ENCODE measurements at places on chromosomes 3 and 15.

DNA sequence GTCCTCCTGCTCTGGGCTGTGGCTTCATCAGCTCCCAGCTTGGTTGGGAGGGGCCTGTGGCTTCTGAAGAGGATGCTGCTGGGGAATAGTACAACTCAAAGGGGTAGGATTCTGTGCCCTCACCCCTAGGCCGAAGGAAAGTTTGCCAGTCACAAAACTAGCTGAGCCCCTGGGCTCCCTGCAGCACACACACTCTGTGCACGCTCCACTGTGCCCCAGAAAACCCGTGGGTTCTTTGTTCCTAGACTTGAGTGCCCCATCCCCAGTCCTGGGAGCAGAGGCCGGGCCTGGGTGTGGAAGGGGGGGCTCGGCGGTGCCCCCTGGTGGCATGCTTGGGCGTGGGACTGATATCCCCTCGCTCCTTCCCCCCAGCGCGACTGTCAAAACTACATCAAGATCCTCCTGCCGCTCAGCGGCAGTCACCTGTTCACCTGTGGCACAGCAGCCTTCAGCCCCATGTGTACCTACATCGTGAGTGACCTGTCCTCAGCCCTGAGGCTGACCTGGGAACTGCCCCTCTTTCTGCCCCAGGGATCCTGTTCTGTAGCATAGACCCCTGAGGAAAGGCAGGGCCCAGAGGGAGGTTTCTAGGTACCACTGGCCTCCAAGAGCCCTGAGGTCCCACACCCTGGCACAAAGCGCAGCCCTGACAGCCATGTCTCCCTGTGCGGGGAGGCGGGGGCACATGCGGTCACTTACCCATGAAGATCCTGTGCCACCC, 14.2 kb downstream of the CIB1 start:
- peak; percentile 71 for DNase-seq

DNA sequence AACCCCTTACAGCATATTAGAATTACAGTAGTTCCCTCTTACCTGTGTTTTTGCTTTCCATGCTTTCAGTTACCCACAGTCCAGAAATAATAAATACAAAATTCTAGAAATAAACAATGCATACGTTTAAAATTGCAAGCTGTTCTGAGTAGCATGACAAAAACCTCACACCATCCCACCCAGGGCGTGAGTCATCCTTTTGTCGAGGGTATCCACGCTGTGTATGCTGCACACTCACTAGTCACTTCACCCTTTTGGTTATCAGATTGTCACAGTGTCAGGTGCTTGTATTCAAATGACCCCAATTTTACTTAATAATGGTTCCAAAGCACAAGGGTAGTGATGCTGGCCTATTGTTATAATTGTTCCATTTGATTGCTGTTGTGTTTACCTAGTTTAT, 72.5 kb upstream of the P3H2 start:
- no peak for DNase-seq

DNA sequence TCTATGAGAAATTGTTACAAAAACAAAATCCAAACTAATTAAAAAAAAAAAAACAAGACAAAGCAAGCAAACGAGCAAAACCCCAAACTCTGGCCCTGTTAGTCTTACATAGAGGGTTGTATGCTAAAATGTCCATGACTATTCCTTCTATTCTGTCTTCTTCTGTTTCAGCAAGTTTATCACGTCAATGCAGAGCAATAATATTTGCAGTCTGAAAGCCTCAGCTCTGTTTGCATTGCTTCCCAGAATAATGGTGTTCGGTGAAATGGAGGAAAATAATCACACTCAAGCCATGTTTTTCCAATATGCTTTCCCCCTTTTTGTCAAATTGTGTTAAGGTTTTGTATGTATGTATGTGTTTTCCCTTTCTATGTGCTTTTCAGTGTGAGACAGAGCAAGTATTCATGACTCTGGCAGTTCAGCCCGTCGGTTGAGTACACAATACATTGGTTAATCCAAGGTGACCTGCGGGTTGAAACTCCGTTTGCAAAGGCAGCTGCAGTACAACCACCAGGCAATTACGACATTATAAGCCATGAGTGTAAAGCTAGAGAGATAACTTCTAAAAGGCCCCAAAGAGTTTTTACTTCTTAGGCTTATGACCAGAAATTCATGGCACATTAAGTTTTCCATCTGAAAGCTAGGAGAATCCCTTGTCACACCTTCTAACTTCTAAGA, 34.9 kb upstream of the MAGI1 start:
- DNase-seq: no peak

GRCh38 chr3:125401402-125401801, 26.3 kb upstream of the ZNF148 start:
- no peak for DNase-seq

DNA sequence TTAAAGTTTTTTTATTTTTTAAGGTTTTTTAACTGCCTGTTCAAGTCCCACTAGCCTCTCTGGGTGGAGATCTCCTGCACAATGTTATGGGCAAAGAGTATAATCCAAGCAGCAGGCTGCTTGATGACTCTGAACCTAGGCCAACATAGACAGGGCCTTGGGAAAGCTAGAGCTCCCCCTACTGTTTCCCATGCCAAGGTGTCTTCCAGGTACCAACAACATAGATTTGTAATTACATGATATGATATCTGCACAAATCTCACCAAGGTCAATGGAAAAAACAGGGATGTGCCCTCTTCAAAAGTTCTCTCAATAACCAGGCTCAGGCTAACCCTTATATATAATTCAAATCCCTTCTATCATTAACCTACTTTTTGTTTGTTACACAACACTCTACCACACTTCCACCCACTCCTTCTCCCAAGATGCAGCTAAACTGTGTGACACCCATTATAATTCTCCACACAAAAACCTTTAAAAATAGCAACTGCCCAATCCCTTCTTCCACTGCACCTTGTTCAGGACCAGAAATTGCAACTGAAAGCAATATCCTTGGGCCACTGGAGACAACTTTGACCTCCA, 43.8 kb downstream of the RBM15B start:
- DNase-seq: peak; percentile 55

GRCh38 chr3:168620854-168621253, 525.1 kb upstream of the GOLIM4 start:
- DNase-seq: peak; percentile 5

- no peak for DNase-seq
Measured at GRCh38 chr3:182710557-182711157, 82.6 kb upstream of the ATP11B start.

GRCh38 chr15:100330629-100331215, 11.1 kb downstream of the ADAMTS17 start:
- DNase-seq: no peak

DNA sequence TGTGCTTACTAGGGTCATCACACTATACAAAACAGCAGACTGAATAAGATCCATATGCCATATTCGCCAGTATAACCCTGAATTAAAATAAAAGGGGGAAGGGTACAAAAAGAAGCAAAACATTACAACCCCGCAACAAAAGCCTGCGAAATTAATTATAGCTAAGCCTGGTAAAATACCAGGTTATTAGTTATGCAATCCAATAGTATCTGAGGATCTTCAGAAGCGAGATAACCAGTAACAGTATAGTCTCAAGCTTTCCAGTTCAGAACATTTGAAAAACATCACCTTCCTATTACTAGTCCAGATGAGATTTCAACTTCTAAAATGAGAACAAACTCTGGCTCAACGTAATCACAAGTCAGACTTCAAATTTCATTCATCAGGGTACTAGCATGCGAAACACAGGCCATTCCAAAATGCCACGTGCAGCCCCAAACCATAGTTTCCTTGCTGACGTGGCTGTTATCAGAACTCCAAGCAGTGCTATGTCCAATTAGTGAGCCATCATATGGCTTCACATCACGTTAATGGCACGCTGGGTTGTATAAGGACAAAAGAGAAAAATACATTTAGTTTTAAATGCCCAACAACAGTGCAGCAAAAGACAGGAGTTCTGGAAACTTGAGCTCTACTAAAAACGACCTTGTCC, 1.1 kb downstream of the SSR3 start:
- peak; percentile 29 for DNase-seq

- no peak for DNase-seq
Measured at GRCh38 chr3:158205994-158206393, 96.1 kb downstream of the RSRC1 start.

DNA sequence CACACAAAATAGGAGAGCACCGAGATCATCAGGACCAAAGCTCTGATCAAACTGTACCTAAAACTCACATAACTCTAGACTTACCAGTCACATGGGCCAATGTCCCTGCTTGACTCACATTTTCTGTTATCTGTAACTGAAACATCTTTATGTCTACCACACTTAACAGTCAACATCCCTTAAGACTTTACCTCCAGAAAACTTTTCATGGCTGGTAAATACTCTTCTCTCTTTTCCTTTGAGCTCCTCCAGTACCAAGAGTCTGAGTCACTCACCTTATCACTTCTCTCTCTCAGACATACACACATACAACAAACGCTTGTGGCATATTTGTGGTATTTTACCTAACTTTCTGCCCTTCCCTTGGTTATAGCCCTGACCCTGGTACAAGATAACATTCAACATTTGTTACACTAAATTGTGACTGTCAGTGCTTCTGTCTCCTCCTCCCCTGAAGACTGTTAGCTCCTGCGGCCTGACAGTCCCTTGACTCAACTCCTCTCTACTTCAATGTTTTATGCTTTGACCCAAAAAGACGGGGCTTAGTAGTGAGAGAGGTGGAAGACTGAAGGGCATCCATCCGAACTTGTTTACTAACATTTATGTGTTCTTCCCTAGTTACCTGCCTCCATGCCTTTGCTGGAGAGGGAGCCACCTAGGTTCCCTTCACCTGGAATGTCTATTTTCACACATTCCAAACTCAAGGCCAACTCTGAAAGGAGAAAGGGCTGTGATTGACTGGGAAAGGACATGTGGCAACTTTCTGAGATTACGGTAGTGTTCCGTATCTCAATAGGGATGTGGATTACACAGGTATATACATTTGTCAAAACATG, 3.7 kb upstream of the EFHB start:
- peak; percentile 22 for DNase-seq

DNA sequence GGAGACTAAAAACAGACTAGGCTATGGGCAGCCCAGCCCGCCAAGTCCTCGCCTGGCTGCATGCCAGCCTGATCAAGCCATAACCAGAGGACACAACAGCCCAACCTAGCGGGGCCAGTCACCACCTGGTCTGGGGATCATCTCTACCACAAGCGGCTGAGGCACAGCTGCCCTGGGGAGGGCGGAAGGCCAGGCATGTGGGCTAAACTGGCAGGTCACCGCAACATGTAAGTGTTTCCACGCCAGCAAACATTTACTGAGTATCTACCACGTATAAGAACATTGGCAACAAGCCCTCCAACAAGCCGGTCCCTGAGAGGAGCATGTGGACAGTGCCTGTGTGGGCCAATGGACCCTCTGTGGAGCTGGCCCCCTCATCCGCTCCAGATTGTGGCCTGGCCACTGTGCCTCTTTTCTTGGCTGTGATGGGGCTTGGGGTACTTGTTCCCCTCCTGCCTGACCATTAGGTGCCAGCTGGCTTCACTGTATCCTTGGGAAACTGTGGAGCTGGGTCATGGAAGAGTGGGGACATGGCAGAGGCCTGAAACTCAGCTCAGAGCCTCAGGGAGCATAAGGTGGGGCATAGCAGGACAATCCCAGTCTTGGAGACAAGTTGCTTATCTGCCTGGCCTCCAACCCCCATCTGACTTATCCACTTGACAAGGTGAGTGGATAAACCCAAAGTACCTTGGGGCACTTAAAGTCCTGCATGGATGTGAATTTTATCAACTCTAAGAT, 9.0 kb downstream of the UBXN7 start:
- no peak for DNase-seq

DNA sequence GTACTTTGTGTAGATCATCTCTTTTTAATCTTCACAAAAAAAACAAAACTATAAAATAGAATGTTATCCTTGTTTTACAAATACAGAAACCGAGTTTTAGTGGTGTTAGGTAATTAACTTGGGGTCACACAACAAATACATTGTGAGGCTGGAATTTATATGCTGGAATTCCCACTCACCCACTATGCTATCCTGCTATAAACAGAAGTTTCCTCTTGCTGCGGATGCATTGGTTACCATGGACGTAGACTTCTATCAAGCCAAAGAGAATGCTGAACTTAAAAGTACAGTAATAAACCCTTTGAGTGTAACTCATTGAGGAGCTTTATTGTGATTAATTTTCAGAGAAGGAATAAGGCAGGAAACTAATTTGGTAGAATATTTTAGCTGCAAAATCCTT, 9.2 kb downstream of the SNAP23 start:
- DNase-seq: no peak

DNA sequence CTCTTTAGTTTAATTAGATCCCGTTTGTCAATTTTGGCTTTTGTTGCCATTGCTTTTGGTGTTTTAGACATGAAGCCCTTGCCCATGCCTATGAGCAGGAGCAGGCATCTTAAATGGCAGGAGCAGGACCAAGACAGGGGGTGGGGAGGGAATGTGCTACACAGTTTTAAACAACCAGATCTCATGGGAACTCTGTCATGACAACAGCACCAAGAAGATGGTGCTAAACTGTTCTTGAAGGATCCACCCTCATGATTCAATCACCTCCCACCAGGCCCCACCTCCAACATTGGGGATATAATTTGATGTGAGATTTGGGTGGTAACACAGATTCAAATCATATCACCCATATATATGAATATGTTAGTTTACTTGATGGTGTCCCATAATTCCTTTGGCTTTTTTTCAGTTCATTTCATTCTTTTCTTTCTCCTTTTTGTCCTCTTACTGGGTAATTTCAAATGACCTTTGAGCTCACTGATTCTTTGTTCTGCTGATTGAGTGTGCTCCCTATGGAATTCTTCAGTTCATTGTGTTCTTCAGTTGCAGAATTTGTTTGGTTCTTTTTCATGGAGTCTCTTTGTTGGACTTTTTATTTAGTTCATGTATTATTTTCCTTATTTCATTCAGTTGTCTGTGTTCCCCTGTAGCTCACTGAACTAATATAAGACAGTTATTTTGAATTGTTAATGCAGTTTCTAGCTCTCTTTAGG, 62.6 kb downstream of the DOCK3 start:
- DNase-seq: no peak

- DNase-seq: no peak
Measured at GRCh38 chr3:190077395-190078045, 43.2 kb downstream of the P3H2 start.

DNA sequence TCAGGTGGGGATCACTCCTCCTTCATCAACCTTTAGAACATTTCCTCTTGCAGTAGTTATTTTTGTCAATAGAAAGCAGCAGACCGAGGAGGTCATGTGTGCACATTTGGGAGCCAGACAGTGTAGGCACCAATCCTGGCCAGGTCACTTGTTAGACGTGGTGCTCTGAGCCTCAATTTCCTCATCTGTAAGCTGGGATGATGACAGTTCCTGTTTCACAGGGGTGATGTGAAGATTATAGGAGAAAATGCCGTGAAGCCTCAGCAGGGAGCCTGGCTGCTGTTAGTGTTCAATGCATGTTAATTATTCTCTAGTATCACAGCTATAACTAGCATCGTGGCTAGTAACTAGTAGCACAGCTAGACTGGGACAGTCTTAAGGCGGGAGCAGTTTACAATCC, 64.7 kb downstream of the ATP2B2 start:
- no peak for DNase-seq

GRCh38 chr15:28945626-28946230, 60.0 kb downstream of the APBA2 start:
- DNase-seq: no peak

- no peak for DNase-seq
Measured at GRCh38 chr3:36214460-36214859, 165.8 kb upstream of the STAC start.

Measured in activated CD4-positive, alpha-beta T cell treated with anti-CD3 and anti-CD28 coated beads for 48 hours (primary cell).